AG09309 (cell line): ENCODE measurements at places on chromosomes 1 and 21.

- no peak for DNase-seq
Measured at GRCh38 chr1:47405697-47406096, 10.4 kb upstream of the FOXE3 start.

- peak; percentile 25 for DNase-seq
Measured at GRCh38 chr1:182575540-182576149, 13.4 kb downstream of the RNASEL start.

GRCh38 chr1:233238884-233239431 lies 56.6 kb downstream of the PCNX2 start:
- DNase-seq: no peak

DNA sequence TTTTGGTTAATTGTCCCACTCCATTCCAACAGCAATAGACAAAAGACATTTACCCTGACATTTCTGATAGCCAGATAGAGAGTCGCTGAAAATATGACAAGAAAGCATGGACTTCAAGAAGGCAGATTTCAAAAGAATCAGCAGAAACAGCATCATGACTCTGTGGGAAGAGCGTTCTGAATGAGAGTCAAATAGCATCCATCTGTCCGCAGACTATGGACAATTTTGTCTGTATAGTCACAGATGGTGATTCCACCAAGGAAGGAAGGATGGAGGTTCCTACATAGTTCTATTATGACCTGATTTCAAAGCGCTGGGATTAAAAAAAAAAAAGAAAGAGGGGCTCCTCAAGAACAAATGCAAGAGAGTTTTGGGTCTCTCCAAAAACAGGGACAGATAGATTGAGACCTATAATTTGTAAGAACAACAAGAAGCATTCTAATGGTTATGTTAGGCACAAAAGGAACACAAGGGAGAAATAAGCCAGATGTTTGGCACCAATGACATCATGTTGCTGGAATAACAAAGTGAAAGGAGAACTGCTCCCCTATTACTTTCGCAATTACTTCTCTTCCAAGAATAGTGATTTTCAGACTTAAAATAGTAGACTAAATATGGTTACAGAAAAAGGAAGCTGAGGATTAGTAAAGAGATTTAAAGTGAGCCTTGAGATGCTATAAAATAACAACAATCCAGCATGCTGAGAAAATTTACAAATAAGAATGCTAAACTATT lies 28.5 kb downstream of the NIBAN1 start:
- peak; percentile 29 for DNase-seq

DNA sequence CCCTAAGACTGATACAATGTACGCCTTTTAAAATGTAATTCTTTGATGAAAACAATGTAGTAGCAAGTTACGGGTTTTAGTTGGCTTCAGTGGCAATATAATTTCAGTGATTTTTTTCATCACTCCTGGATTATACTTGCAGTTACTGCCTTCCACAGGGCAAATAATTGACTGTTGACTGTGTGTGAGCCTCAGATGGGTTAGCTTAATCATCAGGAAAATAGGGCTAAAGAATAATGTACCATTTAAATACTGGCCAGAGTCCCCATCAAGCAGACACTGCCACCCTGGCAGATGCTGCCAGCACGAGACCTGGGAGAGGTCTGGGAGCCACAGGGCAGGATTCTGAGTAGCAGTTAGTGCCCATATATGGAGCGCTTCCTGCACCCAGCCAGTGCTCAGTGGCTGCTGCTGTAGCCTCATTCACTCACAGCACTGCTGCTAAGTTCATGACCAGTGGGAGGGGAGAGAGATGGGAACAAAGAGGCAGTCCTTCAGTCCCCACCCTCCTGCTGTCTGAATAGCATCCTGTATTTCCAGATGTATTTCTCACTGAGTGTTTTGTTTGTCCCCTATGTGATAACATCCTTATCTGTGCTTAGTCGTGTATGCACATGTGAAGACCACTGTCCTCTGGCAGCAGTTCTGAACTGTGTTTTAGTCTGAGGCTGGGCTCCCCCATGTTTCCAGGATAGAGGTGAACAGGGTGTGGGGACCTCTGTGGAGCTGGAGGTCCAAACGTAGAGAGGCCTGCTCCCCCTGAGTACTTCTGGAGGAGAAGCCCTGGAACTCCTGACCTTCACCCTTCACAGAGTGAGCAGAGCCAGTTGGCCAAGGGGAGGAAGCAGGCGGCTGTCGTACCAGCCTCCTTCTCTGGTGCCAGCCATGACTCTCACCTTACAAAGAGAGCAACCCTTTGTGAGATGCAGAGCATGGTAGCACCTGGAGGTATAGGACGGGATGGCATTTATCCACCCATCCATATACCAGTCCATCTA lies 80.4 kb downstream of the ADARB1 start:
- no peak for DNase-seq

DNA sequence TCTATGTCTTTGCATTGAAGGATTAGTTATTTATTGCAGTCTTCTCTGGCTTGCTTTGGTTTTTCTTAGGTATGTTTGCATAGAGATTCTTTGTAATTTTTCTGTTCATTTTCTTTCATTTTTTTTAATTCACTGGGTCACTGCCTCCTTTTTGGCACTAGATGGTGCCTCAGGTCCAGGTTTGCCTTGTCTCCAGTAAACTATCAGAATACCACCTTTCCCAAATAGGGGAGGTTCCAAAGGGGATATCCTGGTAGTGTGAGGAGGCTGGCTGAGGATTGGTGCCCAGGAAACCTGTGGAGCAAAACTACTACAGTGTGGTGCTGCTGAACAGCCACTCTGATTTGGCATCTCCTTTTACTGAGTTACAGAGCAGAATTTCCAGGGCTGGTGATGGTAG lies 257.1 kb downstream of the KCTD3 start:
- DNase-seq: no peak

DNA sequence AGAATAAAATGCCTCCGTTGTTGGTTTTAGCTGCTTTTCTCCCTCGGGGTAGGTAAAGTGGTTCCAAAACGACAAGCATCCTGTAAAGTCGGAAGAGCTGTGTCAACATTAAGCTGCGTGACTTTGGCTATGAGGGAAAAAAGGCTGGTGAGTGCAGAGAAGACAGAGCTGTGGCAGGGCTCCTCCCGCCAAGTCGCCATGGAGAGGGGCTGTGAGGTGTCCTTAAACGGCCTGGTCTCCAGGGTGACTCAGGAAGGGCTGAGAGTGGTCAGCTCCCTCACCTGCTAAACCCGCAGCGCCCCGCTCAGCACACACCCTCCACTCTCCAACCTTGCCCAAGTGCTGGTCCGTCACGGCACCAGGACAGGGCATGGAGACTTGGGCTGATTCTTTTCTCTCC lies 91.6 kb upstream of the SAMD11 start:
- DNase-seq: no peak

DNA sequence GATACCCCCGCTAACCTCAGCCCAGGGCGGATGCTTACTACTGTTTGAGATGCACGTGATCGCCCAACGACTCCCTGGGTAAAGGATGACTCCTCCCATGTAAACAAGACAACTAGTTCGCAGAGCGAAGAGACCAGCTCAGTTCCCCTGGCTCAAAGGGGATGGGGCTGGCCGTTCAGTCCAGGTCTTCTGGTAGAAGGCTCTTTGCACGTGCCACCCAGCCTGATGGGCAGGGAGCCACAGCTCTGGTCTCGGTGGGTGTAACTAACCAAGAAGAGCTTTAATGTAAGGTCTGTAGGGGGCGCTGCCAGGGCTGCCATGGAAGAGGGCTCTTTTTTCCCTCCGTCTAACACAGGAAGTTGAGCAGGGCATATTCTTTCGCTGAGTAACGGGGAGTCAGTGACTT lies 49.4 kb upstream of the PARP1 start:
- no peak for DNase-seq

- DNase-seq: no peak
Measured at GRCh38 chr1:110502402-110503151, 16.4 kb downstream of the KCNA10 start.

- no peak for DNase-seq
Measured at GRCh38 chr1:247056071-247056470, 22.5 kb downstream of the ZNF670 start.

DNA sequence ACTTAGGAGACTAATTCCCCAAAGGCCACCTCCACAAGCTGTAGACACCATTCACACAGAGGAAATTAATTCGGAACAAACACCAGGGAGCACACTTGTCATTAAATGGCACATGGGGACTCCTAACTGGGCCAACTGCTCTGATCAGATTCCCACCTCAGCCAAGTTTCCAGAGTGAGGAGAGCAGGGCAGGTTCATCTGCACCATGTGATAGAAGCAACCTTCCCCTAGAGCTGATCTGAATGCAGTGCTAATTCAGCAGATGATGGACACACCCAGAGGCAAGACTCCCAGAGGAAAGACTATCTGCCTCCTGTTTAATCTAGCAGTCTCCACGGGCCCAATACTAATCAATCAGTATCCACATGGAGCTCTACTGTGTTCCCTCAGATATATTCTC lies 147.0 kb downstream of the VAV3 start:
- DNase-seq: no peak

GRCh38 chr1:118841521-118841920 lies 146.6 kb downstream of the TBX15 start:
- DNase-seq: no peak

GRCh38 chr1:44847845-44848244 lies 4.8 kb upstream of the PTCH2 start:
- DNase-seq: no peak

DNA sequence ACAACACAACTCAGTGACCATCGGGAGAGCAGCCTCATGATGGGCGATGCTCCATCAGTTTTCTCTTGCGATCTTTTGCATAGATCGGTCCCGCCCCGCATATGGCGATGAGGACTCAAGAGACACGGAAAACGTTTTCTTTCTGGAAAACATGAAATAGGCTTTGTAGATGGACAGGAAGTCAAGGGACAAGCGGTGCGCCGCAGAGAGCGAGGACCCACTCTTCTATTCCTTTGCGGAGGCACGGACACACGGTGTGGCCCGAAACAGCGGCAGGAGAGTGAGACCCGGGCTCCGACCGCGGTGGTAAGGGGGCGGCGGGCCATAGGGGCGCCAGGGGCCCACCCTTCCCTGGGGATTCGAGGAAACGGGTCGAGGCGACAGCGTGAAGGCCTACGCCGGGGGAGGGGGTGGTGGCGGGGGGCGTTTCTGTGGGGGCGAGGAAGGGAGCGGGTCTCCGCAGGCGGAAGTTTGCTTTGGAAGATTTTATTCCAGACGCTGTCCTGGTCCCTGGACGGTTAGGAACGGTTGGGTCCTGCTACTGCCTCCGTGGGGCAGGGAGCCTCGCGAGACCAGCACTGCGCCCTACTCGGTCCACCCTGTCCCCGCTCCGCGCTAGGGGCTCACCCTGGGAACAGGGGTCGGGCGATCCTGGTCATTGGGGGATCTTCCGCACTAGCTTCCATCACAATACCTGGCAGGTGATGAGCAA lies 796 bp upstream of the TDRKH start:
- no peak for DNase-seq

GRCh38 chr1:43586136-43586731 lies 55.6 kb downstream of the PTPRF start:
- no peak for DNase-seq

DNA sequence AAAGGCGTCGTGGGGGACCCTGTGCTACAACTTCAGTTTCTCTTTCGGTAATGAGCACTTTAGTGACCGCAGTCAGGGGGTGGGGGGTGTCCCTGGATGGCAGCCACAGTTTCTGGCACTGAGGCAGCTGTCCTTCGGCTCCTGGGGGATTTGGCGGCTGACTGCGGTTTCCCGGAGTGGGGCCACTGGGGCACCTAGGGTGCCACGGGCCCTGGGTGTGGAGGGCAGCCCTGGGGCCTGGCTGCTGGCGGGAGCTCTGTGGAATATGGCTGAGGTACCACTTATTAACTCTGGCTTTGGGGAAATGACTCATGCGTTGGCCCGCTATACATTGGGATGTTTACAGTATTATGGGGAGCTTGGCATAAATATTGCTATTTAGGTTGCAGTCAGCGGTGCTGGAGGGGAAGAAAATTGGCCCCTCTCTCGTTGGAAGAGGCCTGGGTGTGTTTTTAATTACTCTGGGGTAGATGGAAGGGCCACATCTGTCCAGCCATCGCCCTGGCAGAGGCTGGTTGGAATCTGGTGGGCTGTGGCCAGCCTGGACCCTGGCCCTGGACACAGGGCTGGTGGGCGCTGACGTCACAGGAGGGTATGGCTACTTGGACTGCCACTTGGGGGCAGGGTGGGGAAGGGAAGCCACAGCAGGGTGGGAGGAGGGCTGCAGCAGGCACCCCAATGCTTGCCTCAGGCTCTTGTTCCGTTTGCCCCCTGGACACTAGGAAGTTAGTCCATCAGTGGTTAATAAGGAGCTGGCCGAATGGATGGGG lies 2.0 kb downstream of the EPHB2 start:
- no peak for DNase-seq

DNA sequence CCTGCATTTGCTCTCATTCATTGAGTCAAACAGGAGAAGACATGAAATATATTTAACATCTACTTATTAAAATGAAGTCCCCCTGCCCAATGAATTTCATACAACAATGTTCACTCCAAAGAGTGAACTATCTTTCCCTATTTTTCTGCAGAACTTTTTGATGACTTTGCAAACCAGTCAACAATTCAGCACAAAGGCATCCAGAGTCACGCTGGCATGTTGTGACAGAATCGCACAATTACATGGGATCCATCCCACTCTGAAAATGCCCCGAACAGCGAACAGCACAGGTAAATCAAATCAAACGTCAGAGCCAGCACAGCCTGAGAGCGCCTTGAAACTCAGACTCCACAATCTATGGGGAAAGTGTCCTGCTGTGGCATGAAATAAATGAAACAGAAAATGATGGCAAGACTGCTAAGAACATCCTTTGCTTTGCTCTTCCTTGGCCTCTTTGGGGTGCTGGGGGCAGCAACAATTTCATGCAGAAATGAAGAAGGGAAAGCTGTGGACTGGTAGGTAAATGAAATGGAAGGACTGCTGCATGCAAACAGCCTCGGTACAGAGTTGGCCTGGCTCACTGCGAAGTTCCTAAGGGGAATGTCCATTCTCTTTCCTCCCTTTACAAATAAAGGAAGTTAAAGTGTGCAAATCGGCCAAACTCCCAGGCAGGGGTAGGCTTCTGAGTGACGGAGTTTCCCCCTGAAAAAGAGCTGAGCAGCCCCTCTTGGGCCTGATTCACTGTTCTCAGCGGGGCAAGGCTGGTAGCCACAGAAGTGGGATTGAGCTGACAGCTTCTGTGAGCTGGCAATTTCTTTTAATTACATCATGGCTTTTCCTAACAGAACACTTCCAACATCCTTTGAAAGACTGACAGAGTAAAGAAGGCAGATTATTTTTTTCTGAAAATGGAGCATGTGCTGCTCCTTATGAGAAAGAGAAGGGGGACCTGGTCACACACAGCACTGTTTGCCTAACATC lies at the start of gene DNASE2B:
Gene DNASE2B, plus strand, starts transcription at position 310 of the 981 bp plus-strand sequence. Its CDS starts 81 bp downstream, at position 391.
- no peak for DNase-seq

- no peak for DNase-seq
Measured at GRCh38 chr1:224163311-224163710, 19.7 kb upstream of the DEGS1 start.

GRCh38 chr1:190353538-190354101 lies 124.0 kb downstream of the BRINP3 start:
- DNase-seq: no peak

DNA sequence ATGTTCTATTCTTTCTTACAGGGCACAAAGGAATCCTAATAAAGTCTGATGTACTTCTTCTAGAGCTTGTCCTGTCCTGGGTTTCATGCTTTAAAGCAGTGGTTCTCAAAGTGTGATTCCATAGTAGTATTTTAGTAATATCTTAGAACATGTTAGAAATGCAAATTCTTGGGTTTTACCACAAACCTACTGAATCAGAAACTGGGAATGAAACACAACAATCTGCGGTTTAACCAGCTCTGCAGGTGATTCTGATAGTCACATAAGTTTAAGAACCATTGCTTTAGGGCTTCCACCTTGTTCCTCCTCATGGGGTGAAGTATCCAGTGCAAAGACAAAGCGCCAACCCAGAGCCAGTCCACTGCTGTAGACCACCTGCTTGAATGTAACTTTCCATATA lies 41.1 kb downstream of the NGF start:
- peak; percentile 27 for DNase-seq

- DNase-seq: no peak
Measured at GRCh38 chr1:82466416-82466815, 665.7 kb downstream of the ADGRL2 start.
